Activated naive CD4-positive, alpha-beta T cell treated with anti-CD3 and anti-CD28 coated beads for 36 hours (primary cell): ENCODE measurements at places on chromosomes 2 and 18. TPM values are rescaled to one million over a fixed set of nuclear protein-coding genes. Genes with fewer than 3 reads are reported as not detected.

DNA sequence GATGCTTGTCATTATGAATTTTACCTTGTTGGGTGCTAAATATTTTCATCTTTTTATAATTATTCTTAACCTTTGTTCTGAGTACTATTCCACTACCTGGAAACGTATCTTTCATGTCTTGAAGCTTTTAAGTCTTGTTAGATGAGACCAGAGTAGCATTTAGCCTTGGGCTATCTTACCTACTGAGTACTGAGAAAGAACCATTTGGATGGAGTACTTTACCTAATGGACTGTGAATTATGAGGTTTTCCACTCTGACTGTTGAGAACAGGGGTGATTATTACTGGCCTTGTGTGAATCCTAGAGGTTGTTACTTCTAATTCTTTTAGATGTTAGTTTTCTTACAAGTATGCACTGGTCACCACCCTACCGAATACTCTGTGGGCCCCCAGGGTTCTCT lies 63.5 kb downstream of the CCDC102B start:
- no peaks in the 10 kb centered on the region for H3K27me3 ChIP-seq
- H3K4me3 ChIP-seq, result no peak overlapping the region
- H3K4me1 ChIP-seq, result no peaks in the 10 kb centered on the region
- H3K36me3 ChIP-seq, result no peaks in the 10 kb centered on the region
- DNase-seq, result no peak

CWC22 gene
- total RNA-seq, result 20.4 TPM

ALPI gene
- not detected for total RNA-seq

GALNT13 gene
- not detected for total RNA-seq

BZW1 gene
- 423 TPM for total RNA-seq

DNA sequence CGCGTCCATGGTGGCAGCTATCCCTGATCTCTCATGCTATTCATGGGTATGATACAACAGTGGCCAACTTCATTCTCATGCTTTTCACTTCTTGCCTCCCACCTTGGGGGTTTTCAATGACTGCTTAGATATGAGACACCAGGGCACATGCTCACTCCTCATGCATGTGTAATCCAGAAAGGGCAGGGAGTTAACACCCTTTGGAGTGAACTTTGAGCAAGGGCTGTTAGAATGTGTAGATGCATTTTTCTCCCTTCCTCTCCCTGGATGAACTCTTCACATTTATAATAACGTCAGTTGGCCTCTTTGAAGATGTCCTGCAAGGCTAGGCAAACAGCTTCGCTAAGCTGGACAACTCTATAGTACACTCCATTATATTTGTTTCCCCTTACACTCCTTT lies 56.7 kb downstream of the DPP10 start:
- no peaks in the 10 kb centered on the region for H3K4me1 ChIP-seq
- no peaks in the 10 kb centered on the region for H3K36me3 ChIP-seq
- no peak overlapping the region for H3K27ac ChIP-seq
- no peaks in the 10 kb centered on the region for H3K27me3 ChIP-seq
- no peak for DNase-seq
- H3K4me3 ChIP-seq, result no peak overlapping the region

DNA sequence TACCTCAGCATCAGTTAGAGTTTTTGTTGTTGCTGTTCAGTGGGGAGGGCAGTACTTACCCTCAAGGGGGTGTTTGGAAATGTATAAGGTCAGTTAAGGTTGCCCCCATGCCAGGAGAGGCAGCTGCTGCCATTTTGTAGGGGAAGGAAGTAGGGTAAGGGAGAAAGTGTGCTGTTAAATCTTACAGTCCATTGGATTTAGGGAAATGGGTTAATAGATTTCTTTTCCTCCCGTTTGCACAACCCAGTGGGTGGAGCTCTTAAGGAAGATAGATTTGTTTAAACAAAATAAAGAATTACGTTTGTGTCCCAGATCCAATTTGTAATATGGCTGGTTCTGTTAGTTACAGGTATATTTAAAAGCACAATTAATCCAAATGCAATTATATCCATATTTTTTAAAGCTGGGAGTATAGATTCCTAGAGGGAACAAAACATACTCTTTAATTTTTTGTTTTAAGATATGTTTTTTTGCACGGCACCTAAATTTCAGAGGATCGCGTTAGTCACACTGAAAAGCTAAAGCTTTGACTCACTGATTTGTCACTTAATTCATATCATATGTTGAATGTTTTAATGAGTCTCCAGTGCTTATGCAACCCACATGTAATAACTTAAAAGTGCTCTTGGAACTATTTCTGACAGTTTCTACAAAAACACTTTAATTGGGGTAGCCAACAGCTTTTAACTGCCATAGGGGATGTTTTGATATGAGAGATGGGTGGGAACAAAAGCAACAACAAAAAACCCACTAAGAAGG lies 9.0 kb upstream of the CWC22 start:
- no peaks in the 10 kb centered on the region for H3K4me1 ChIP-seq
- no peak overlapping the region for H3K27ac ChIP-seq
- H3K4me3 ChIP-seq, result no peak overlapping the region
- DNase-seq, result no peak

DNA sequence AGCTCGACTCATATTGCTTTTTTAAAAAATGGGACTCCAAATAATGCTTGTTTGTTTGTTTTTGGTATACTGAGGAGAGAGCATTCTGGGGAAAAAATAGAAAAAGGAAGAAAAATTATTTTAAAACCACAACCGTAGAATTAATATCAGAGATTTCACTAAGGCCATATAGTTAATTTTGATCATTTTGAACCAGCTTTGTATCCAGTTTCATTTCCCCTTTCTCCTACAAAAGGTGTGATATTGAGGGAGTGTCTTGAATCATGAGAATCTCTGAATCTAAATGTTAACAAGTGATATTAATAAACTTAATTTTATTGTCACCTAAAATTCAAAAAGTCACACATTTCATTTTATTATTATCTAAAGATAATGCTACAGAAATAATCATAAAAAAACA lies 198.5 kb upstream of the GALNT5 start:
- no peaks in the 10 kb centered on the region for H3K4me1 ChIP-seq
- H3K36me3 ChIP-seq, result no peaks in the 10 kb centered on the region
- H3K4me3 ChIP-seq, result no peak overlapping the region
- no peak for DNase-seq
- H3K27ac ChIP-seq, result no peak overlapping the region

DNA sequence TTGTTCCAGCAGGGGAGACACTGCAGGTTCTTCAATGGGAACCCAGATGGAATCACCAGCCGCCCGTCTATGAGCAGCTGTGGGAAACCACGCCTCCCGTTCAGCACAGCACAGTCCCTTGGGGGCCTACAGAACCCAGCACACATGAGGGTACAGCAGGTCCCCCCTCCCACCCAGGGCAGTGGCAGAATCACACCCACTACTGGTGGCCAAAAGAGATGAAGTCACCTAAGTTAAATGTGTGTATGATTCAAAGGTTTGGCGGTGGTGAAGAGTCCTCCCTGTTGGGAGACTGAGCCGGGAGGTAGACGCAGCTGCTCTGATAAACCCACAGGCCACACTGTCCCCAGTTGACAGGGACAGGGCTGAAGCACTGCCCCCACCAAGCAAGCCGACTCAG lies 44.3 kb downstream of the L3MBTL4 start:
- DNase-seq, result no peak
- no peak overlapping the region for H3K27ac ChIP-seq
- no peaks in the 10 kb centered on the region for H3K36me3 ChIP-seq

C18orf54 gene
- 10.2 TPM for total RNA-seq

- H3K36me3 ChIP-seq, result no peaks in the 10 kb centered on the region
- DNase-seq, result no peak
- no peaks in the 10 kb centered on the region for H3K4me1 ChIP-seq
- no peak overlapping the region for H3K27ac ChIP-seq
Measured at GRCh38 chr2:199764273-199764800, 86.7 kb downstream of the FTCDNL1 start.

ST8SIA3 gene
- not detected for total RNA-seq

GRCh38 chr2:123791684-123792083 lies 233.4 kb upstream of the CNTNAP5 start:
- no peak for DNase-seq
- H3K36me3 ChIP-seq, result no peaks in the 10 kb centered on the region
- no peaks in the 10 kb centered on the region for H3K4me1 ChIP-seq
- H3K27me3 ChIP-seq, result no peaks in the 10 kb centered on the region
- no peak overlapping the region for H3K4me3 ChIP-seq
- no peak overlapping the region for H3K27ac ChIP-seq

ZNF521 gene
- not detected for total RNA-seq

ANKRD23 gene
- total RNA-seq, result 4.2 TPM

DNA sequence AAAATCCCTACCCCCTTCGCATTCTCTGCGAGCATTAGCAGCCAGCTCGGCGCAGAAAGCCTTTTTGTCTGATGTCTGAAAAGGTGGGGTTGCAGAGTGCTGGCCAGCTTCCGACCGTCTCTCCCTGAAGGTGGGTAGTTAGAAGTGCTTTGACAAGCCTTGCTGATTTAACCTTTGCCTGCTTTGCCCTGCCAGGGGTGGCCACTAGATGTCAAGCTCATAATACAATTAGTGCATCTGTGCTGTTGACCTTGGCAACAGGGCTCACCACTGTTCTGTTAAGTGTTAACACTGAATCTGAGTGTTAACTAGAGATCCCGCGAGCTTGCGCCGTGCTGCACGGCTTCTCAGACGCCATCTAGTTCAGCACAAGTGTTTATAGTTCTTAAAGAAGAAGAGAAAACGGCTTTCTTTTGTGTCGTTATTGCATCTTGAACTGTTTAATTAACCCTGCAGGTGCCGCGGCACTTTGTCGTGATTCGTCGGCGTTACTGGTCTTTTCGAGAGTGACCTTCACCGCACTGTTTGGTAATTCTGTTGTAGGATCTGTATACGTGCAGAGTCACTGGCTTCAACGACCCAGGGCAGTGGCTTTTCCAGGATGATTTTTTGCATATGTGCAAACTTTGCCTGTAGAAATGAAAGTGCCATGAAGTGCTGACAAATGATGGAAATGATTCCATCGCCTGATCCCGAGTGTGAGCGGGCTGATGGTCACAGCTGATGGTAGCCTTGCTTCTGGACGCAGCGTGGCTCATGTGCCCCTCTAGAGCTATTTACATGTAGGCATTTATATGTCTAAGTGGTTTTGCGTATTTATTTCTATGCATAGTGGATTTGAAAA lies 5.5 kb downstream of the SALL3 start:
- no peaks in the 10 kb centered on the region for H3K36me3 ChIP-seq
- H3K27ac ChIP-seq, result no peak overlapping the region
- DNase-seq, result peak; percentile 45
- no peak overlapping the region for H3K4me3 ChIP-seq

DNA sequence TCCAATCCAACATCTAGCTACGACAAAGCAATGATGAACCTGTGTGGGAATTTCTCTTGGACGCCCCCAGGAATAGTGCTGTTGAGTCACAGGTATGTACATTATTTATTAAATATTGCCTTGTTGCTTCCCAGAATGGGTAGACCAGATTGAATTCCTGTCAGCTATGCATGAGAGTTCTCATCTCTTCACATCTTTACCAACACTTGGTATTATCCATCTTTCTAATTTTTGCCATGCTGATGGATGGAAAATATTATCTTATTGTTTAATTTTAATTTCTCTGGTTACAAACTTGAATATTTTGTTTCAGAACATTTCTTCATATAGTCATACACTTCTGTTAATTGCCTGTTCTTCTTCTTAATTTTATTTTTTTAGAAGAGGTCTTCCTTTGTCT lies 9.6 kb upstream of the RAB10 start:
- no peak overlapping the region for H3K4me3 ChIP-seq
- no peak for DNase-seq
- no peaks in the 10 kb centered on the region for H3K36me3 ChIP-seq

DNA sequence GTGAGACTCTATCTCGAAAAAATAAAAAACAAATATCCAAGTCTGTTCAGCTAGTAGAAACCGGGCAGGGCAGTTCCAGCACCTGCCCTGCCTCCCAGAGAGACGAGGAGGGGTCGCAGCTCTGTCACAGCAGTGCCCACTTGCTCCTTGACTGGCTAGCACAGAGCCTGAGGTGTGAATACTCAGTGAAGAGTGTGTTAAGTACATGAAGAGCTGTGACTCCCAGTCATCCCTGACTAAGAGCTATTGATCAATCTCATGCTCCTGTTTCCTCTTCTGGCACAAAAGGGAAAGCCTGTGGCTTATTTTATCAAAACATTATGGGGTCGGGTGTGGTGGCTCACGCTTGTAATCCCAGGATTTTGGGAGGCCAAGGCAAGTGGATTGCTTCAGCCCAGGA lies 83.0 kb upstream of the FZD7 start:
- no peak for DNase-seq
- no peaks in the 10 kb centered on the region for H3K4me1 ChIP-seq
- H3K36me3 ChIP-seq, result no peaks in the 10 kb centered on the region
- no peak overlapping the region for H3K4me3 ChIP-seq
- H3K27me3 ChIP-seq, result peaks cover 3% of the 10 kb centered on the region
- no peak overlapping the region for H3K27ac ChIP-seq

CTAGE1 gene
- total RNA-seq, result not detected

ANKRD62 gene
- total RNA-seq, result not detected

OTOS gene
- total RNA-seq, result not detected

DNA sequence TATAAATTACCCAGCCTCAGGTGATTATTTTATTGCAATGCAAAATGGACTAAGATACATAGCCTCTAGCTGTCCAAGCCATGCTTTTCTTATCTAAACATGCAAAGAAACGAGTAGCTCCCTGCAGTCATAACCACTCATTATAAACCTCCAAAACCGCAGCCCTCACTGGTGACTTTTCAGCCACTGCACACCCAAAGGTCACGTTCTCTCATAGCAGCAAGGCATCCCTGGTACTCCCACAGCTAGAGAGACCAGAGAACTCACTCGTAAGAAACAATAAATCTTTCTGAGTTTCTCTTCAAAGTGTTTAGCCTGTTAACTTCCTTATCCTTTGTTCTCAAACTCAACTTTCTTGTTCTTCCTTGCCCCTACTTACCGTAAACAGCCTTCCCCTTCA lies 28.5 kb upstream of the RALBP1 start:
- no peaks in the 10 kb centered on the region for H3K4me1 ChIP-seq
- peaks cover 1% of the 10 kb centered on the region for H3K36me3 ChIP-seq
- H3K4me3 ChIP-seq, result no peak overlapping the region

CPLX4 gene
- total RNA-seq, result not detected

ATG16L1 gene
- total RNA-seq, result 24.2 TPM

GRCh38 chr18:49214706-49215105 lies 245.7 kb downstream of the DYM start:
- H3K36me3 ChIP-seq, result peaks cover 2% of the 10 kb centered on the region
- H3K27me3 ChIP-seq, result no peaks in the 10 kb centered on the region
- H3K4me1 ChIP-seq, result no peaks in the 10 kb centered on the region

- H3K4me3 ChIP-seq, result no peak overlapping the region
- DNase-seq, result no peak
- no peaks in the 10 kb centered on the region for H3K36me3 ChIP-seq
- no peaks in the 10 kb centered on the region for H3K27me3 ChIP-seq
Measured at GRCh38 chr2:154452471-154452870, 246.0 kb upstream of the KCNJ3 start.
